ENCODE measurements at places on chromosomes 2 and 18.

DNA sequence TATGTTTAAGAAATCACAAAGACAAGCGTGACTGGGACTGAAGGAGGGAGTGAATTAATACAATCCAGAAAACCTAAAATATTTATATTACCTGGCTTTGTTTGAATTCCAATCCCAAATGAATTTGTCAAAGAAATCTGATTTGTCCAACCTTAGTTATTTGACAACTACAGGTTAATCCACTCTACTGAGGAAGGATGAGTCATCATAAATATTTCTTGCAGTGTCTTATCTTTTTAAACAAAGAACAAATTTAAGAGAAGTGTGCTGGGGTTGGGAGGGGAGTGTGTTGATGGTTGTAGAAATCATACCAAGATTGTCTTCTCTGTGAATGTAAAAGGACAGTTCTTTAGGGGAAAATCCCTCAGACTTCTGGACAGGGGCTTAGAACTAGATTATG lies 1106.3 kb upstream of the SLC39A10 start:
- no peak for DNase-seq

GRCh38 chr2:118806797-118807667 lies 40.4 kb downstream of the EN1 start:
- no peak for DNase-seq

DNA sequence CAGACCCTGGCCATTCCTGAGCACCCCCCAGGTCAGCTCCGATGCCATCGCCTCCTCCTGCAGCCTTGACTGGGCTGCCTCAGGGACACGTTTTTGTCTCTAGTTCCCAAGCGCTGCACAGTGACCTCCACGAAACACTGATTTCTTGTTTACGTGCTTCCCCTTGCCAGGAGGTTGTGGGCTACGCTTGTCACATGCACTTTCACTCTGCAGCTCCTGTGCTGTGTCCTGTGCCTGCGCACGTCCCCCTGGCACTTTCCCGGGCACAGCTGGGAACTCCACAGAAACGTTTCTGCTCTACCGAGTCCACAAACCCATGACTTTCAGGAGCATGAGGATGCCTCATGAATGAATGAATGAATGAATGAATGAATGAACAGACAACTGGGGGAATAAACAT lies 160.6 kb downstream of the LAMA1 start:
- DNase-seq, result no peak

- DNase-seq, result no peak
Measured at GRCh38 chr2:95079199-95079683, 42.4 kb downstream of the MRPS5 start.

DNA sequence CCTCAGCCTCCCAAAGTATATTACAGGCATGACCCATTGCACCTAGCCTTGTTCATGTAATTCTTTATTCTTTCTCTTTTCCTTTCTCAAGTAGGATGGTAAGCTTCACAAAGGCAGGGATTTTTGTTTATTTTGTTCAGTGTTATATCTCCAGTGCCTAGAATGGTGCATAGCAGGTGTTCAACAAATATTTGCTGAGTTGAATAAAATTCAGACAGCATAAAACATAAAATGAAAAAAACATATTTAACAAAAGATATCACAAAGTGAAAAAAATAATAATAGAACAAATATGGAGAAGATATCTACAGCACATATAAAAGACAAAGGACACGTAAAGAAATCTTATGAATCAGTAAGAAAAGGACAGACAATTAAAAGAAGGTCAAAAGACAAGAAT lies 8.8 kb downstream of the PREPL start:
- no peak for DNase-seq

- DNase-seq, result no peak
Measured at GRCh38 chr2:88442473-88442872, 10.0 kb downstream of the FOXI3 start.

DNA sequence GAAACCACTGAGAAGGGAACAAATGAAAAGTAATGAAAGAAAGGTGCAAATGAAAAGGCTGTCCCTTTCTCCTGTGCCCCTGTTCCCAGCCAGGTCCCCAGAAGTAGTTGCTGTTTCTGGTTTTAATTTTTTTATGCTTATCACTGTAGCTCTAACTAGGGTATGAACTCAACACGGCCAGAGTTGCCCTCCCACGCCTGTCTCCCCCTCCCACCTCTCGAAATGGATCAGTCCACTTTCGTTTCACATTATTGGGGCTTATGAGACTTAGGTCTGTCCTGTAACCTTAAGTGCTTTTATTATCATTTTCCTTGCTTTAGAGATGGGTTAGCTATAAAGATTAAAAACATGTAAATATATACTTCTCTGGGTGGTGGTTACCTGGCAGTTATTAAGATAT lies 8.6 kb downstream of the RBFA start:
- no peak for DNase-seq

GRCh38 chr2:156456616-156457015 lies 20.4 kb downstream of the GPD2 start:
- DNase-seq, result no peak

DNA sequence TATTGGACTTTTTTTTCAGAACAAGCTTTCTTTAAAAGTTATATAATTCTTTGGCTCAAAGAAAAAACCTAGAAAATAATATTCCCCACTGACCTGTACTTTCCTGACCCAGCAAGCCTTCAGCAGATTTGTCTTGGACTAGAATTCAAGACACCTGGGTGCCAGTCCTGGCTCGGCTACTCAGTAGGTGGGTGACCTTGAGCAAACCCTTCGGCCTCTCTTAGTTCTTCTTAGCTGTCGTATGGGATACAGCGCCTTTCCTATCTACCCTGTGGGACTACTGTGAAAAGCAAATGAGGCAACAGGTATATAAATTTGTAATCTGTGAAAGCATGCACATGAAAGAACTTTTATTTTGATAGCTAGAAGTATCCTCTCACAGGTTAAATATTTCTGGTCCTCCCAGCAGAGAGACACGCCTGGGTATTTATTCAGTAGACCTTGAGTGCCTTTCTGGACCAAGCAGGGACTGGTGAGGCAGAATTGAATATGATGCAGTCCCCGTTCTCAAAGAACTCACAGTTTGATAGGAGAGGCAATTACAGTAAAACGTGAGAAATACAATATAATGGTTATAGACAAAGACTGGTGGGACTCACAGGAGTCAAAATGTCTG lies 69.4 kb upstream of the EPAS1 start:
- no peak for DNase-seq

GRCh38 chr18:44320619-44321460 lies 359.8 kb upstream of the SETBP1 start:
- DNase-seq, result no peak

DNA sequence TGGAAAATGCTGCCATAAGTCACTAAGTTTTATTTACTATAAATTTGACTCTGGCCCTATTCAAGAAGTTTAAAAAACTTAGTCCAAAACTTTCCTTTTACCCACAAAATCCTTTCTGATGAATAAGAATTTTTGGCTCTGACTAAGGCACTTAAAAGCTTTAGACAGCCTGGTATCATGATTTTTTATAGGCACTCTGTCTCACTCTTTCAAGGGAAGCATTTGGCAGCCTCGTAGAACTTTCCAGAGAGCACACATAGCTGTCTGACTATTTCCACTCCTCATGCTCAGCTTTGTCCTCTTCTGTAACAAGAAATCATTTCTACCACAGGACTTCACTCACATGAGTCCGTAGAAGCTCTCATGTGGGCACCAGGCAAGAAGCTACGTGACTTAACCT lies 32.3 kb upstream of the XDH start:
- no peak for DNase-seq

GRCh38 chr2:36246320-36246990 lies 109.1 kb upstream of the CRIM1 start:
- DNase-seq, result no peak

DNA sequence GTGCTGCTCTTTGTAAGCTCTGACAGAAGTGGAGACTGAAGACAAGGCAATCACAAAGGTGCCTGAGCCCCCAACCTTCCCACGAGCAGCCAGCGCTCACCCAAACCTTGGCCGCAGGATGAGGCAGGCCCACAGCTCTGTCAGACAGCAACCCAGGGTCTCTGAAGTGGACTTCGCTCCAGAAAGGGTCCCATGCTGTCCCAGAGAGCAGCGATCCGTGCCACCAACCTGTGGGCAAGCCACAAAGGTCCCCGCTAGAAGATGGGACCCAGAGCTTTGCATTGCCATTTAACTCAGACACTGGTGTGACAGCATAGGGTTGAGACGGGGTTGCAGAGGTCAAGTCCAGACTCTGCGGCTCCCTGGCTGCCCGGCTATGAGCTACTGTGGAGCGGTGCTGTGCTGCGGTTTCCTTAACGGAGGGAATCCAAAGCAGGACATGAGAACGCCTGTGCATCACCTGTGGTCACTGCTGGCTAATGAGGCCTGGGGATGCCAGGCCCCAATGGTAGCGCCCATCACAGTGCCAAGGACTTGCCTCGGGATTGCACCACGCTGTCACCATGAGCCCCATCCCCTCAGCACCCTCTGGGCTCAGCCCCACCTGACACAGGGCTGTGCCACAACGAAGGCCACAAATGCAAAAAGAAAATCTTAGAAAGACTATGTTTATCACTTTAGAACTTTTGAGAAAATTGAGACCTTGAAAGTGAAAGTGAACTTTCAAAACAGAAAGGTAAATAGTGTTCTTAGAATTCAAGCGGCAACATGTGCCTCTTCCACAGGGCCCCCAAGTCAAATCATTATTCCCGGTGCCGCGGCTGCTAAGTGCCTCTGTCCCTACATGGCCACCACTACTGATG lies 103.4 kb downstream of the HDAC4 start:
- no peak for DNase-seq

DNA sequence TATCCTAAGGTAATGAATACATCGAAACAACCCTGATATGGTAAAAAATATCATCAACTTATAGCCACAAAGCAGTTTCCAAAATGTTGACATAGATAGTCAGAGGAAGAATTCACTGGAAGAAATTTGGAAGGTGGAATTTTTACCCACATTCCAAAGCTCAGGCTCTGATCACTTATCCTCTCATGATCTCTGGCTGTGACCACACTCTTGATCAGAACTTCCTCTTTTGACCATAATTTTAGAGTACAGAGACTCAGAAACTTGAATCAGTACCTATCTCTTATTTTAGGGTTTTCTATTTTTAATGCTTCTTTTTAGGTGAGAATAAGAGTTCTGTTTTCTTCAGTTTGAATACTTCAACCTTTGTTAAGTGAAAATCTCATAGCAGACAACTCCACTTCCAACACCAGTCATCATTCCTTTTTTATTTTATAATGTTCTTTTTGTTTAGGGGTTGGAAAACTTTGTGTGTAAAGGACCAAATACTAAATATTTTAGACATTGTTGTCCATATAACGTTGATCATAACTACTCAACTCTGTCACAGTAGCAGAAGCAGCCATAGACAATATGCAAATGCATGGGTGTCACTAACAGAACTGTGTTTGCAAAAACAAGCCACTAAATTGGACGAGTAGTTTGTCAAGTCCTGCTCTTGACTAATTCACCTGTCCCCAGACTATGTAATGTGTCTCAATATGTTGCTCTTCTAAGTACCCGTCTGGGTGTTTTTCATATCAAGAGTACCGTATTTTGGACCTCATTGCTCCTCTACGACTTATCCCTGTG lies 891.6 kb upstream of the CRIM1 start:
- no peak for DNase-seq

DNA sequence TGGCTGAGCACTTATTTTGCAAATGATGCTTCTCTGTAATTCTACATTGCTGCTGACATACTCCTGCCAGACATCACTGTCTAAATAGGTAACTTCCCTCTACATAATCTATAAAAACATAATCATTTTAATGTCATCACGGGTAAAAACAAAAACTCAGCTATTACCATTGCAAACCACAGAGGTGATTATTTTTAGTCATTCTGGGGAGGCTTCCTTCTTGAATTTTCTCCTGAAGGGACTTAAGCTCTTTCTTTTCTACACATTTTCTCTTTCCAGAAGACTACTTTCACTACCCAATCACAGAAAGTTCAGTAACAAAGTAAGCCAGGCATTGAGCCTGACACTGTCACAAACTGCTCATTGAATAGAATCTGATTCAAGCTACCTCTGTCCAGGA lies 40.4 kb upstream of the NFU1 start:
- DNase-seq, result no peak

DNA sequence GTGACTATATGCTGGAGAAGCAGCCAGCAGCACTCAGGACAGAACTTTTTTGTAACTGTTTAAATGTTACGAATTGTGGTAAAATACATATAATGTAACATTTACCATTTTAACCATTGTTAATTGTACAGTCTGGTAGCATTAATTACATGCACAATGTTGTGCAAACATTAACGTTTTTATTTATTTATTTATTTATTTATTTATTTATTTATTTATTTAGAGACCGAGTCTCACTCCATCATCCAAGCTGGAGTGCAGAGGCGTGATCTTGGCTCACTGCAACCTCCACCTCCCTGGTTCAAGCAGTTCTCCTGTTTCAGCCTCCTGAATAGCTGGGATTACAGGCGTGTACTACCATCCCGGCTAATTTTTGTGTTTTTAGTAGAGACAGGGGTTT lies 88.7 kb upstream of the TEX51 start:
- no peak for DNase-seq

DNA sequence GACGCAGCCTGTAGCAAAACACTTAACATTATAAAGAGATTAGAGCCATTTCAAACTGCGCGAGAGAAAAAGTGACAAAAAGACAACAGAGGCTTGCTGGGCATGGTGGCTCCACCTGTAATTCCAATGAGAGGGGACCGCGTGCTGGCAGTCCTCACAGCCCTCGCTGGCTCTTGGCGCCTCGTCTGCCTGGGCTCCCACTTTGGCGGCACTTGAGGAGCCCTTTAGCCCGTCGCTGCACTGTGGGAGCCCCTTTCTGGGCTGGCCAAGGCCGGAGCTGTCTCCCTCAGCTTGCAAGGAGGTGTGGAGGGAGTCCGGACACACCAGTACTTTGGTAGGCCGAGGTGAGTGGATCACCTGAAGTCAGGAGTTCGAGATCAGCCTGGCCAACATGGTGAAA lies 9.3 kb upstream of the IFIH1 start:
- DNase-seq, result no peak

GRCh38 chr2:71952572-71953188 lies 195.0 kb downstream of the CYP26B1 start:
- DNase-seq, result no peak

- no peak for DNase-seq
Measured at GRCh38 chr2:201164166-201164565, 18.8 kb upstream of the CASP10 start.

GRCh38 chr2:112154246-112155117 lies 16.3 kb downstream of the FBLN7 start:
- no peak for DNase-seq

DNA sequence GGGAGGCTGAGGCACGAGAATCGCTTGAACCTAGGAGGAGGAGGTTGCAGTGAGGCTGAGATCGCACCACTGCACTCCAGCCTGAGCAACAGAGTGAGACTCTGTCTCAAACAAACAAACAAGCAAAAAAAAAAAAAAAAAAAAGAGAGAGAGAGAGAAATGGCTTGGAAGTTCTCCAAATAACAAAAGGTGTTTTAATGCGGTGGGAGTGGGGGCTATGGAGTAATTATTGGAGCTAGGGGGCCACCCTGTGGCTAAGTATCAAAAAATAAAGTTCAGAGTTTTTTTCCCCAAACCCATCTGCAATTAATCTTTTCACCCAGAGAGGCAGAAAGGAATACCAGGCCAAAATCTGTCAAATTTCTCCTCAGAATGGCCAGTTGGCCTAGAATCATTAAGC lies 23.0 kb upstream of the CEP68 start:
- no peak for DNase-seq

GRCh38 chr2:221551864-221552263 lies 20.2 kb downstream of the EPHA4 start:
- no peak for DNase-seq

- peak; percentile 7 for DNase-seq
Measured at GRCh38 chr2:214574084-214574781, 163.4 kb downstream of the VWC2L start.

GRCh38 chr2:85319796-85320195 lies 8.0 kb downstream of the TGOLN2 start:
- DNase-seq, result no peak

- DNase-seq, result no peak
Measured at GRCh38 chr18:11668441-11669169, 20.5 kb upstream of the GNAL start.

Data from midbrain (tissue), 1 donor.